ENCODE measurements at places on chromosomes 11 and 22.
A peak's percentile ranks its signal among the peaks of the same experiment; 100 is the strongest.

- H3K4me1 ChIP-seq: no peaks in the 10 kb centered on the region
- DNase-seq: no peak
- H3K27ac ChIP-seq: no peak overlapping the region
- no peak overlapping the region for H3K4me3 ChIP-seq
- peaks cover 4% of the 10 kb centered on the region for H3K36me3 ChIP-seq
- H3K27me3 ChIP-seq: no peaks in the 10 kb centered on the region
Measured at GRCh38 chr22:17754233-17754925, 19.9 kb downstream of the BID start.

- peak; percentile 45 for DNase-seq
- no peaks in the 10 kb centered on the region for H3K36me3 ChIP-seq
- no peak overlapping the region for H3K4me3 ChIP-seq
- H3K4me1 ChIP-seq: peaks cover 40% of the 10 kb centered on the region
Measured at GRCh38 chr11:2788168-2789071, 88.6 kb upstream of the KCNQ1OT1 start.

- no peaks in the 10 kb centered on the region for H3K27me3 ChIP-seq
- no peak overlapping the region for H3K27ac ChIP-seq
- H3K4me3 ChIP-seq: no peak overlapping the region
- H3K4me1 ChIP-seq: peaks cover under 1% of the 10 kb centered on the region
Measured at GRCh38 chr11:31865606-31866300, 54.6 kb upstream of the PAX6 start.

- no peak for DNase-seq
- H3K27ac ChIP-seq: no peak overlapping the region
- H3K27me3 ChIP-seq: no peaks in the 10 kb centered on the region
- H3K4me1 ChIP-seq: peaks cover 21% of the 10 kb centered on the region
- no peaks in the 10 kb centered on the region for H3K36me3 ChIP-seq
- H3K4me3 ChIP-seq: no peak overlapping the region
Measured at GRCh38 chr11:128040603-128041002, 546.8 kb downstream of the ETS1 start.

- no peaks in the 10 kb centered on the region for H3K36me3 ChIP-seq
- no peak overlapping the region for H3K27ac ChIP-seq
- H3K27me3 ChIP-seq: no peaks in the 10 kb centered on the region
- H3K4me1 ChIP-seq: no peaks in the 10 kb centered on the region
- peak; percentile 50 for DNase-seq
- no peak overlapping the region for H3K4me3 ChIP-seq
Measured at GRCh38 chr11:122344215-122344614, 228.2 kb upstream of the BLID start.

- no peaks in the 10 kb centered on the region for H3K27me3 ChIP-seq
- H3K4me1 ChIP-seq: peaks cover 57% of the 10 kb centered on the region
- H3K27ac ChIP-seq: peak overlapping the region; percentile 90
- peak; percentile 76 for DNase-seq
Measured at GRCh38 chr11:44977493-44977984, 26.9 kb upstream of the TP53I11 start.

DNA sequence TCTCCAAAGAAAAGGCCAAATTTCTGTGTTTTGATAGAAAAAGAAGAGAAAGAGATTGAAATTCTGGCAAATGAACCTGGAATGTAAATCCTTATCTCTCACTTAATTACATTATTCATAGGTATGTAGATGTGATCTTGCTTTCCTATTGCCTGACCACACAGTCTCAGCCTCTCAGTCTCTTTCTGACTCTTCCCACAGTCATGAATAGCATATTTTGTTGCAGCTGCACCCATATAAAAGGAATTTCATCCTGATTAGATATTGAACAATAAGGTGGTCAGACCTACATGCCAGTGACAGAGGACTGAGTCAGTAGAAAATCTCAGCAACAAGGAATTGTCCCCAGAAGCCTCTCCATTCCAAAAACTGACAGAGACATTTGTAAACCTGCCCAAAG, 62.9 kb upstream of the LRRC4C start:
- no peaks in the 10 kb centered on the region for H3K27me3 ChIP-seq
- H3K36me3 ChIP-seq: no peaks in the 10 kb centered on the region
- H3K4me3 ChIP-seq: no peak overlapping the region
- no peak for DNase-seq

GRCh38 chr11:119347940-119348605, 1.6 kb upstream of the MFRP start:
- no peaks in the 10 kb centered on the region for H3K36me3 ChIP-seq
- peaks cover 4% of the 10 kb centered on the region for H3K4me1 ChIP-seq
- H3K27ac ChIP-seq: no peak overlapping the region
- DNase-seq: peak; percentile 5
- no peak overlapping the region for H3K4me3 ChIP-seq

- H3K4me3 ChIP-seq: no peak overlapping the region
- H3K4me1 ChIP-seq: peaks cover 23% of the 10 kb centered on the region
- DNase-seq: no peak
- peak overlapping the region; percentile 62 for H3K27ac ChIP-seq
- H3K27me3 ChIP-seq: no peaks in the 10 kb centered on the region
Measured at GRCh38 chr11:130670200-130670599, 221.8 kb downstream of the ADAMTS15 start.

Data from stomach (tissue), 19 donors.